Eye (tissue), 1 donor: ENCODE measurements at places on chromosomes 2 and 18.

GRCh38 chr2:9654452-9655100, 23.8 kb upstream of the YWHAQ start:
- DNase-seq: no peak

DNA sequence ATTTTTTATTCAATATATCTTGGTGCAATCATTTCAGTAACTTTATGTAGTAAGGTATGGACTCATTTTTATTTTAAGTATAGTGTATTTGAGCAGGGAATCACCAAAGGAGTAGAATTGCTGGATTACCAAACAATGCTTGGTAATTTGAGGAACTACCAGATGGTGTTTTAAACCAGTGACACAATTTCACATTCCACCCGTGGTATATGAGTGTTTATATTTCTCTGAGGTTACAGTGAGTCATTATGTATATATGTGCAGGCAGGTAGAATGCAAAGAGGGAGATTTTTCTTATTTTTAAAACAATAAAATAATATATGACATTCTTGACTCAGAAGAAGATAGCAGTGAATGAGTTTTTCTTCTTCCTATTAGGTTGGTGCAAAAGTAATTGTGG, 596.9 kb downstream of the DCC start:
- no peak for DNase-seq

- no peak for DNase-seq
These were observed 145.9 kb downstream of the PIK3C3 start for GRCh38 chr18:42100911-42101310.

DNA sequence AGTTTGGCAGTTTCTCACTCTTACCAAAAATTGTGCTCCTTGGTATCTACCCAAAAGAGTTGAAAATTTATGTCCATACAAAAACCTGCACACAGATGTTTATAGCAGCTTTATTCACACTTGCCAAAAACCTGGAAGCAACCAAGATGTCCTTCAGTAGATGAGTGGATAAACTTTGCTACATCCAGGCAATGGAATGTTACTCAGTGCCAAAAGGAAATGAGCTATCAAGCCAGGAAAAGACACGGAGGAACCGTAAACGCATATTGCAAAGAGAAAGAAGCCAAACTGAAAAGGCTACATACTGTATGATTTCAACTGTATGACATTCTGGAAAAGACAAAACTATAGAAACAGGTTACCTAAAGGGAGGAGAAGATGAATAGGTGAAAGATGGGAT, 36.1 kb downstream of the TMEM163 start:
- no peak for DNase-seq

GRCh38 chr2:172600557-172601008, 44.7 kb downstream of the PDK1 start:
- DNase-seq: no peak

DNA sequence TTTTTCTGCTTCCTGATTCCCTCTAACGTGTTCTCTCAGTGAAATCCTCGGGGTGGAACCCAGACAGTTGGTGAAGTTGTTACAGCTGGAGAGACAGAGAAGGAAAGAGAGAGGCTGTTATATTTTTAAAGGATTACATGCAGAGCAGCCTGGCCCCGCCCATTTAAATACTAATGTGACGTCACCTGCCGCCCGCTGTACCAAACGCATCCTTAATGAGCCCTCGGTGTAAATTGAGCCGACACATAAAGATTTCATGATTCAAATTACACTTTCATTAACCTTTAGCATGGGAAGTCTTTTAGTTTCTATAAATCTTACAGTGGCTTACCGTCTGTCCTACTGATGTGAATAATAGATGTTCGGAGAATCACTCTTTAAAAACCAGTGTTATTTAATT, 164.0 kb upstream of the SIX3 start:
- DNase-seq: peak; percentile 84

DNA sequence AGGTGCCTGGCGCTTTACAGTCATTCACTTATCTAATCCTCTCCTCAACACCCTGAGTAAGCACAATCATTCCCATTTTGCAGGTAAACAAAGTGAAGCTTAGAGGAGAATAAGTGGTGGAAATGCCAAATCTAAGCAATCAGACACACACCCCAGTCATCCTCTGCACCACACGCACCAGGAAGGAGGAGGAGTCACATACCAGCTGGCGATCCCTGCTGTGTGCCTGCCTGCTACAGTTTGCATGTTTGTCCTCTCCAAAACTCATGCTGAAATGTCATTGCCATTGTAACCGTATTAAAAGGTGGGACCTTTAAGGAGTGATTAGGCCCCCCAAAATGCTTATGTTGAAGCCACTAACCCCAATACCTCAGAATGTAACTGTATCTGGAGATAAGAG, 93.7 kb downstream of the LOXHD1 start:
- DNase-seq: no peak

DNA sequence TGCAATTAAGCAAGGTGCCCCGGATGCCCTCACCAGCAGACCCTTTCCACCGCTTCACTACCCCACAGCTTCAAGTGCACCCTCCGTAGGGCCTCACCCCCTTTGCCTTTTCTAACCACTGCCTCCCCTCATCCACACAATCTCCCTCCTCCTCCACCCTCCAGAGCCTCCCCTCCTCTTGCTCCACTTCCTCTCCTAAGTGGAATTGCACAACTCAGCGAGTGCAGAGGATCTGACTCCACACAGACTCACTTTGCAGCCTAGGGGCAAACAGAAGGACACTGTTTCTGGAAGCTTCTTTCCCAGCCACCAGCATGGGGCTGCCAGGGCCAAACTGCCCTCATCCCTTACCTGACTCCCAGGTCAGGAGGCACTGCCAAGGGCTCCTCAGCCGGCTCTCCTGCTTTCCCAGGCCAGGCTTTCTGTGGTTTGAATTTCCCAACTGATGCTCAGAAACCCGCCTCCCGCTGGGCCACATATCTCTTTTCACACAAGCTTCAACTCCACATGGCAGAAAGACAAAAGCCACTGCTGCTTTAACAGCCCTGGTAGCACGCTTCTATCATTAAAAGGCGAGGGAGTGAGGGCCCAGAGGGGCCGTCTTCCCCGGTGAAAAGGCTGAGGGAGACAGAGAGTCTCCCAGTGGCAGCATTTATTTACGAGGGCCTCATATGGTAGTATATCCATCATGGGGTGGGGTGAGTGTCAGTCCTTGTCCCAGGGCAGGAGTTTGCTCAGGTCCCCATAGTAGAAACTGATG, 74.7 kb upstream of the MGAT4A start:
- DNase-seq: peak; percentile 61

DNA sequence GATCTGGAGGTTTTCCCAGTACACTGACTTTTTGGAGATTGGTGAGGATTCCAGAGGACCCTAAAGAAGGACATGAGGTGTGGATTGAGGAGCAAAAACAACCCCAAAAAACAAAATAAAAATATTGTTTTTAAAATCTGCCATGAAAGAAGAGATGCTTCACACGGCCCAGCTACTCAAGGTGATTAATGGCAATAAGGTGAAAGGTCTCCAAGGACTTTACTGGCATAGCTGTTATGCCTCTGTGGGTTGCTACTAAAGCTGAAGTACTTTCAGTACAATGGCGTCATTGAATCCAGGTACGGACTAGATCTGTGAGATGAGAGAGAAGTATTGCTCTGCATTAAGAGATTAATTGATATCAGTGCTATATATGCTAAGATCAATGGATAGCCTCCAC, 606.4 kb downstream of the TDRD15 start:
- no peak for DNase-seq

GRCh38 chr2:185790361-185790760, 51.8 kb downstream of the FSIP2 start:
- no peak for DNase-seq
